ENCODE measurements at places on chromosomes 4 and X.

- no peak for DNase-seq
Observed at GRCh38 chr4:45693746-45694145, 430.1 kb downstream of the GABRG1 start.

DNA sequence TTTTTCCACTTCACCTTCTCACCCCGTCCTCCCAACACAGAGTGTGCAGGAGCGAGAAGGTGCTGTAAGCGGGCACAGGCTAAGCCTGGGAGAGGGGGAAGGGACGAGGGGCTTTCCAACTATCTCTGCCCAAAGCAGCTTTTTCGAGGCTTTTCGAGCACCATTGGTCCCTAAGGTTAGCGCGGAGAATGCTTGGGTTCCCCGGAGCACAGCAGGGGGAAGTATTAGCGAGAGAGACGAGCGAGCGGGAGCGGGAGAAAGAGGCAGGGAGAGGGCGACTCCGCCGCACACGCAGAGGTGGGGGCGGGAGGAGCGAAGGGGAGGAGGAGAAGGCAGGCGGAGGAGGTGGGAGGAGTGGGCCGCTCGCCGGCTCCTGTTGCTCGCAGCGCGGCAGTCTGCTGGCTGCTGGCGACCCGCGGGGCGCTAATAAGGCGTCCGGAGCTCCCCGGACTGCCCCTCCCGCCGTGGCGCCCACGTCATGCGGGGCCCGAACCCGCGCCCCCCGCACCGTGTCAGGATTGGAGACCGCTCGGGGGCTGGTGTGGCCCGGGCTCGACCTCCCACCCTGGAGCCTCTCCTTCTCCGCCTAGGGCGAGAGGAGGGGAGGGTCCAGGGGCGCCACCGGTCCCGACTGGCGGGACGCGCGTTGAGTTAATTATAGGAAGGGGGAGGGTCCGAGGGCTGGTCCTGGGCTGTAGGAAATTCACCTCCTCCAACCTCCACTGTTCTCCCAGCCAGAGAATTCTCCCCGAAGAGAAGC lies at the start of gene ADAMTS3:
Gene ADAMTS3, minus strand, starts transcription at position 263 of the 760 bp plus-strand sequence. CDS start 459 bp downstream, outside the sequence.
- DNase-seq: peak; percentile 83

DNA sequence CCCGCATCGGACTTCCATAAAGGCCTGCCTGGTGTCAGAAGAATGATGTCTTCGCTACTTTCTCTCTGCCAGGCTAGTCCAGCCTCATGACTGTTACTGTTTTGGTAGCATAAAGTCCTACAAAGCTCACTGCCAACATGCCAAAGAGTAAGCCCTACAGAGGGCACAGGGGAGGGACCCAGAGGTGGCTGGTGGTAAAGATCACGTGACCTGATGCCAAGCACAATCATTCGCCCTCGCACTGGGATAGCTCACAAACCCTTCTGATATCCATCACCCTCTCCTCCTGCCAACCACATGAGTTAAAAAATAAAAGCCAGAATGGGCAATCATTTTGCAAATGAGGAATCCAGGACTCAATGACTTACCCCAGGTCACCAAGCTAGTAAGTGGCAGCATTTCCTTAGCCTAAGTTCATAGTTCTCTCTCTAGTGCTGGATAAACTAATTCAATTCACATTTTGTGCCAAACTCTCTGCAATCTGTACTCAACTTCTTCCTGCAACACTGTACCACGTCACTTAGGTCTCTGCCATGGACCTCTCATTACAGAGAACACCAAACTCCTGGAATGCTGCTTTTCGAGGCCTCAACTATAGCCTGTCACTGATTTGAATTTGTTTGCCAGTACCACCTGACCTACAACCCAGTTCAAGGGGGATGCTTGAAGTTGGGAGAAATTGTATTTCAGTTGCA lies 178.1 kb downstream of the SH3KBP1 start:
- no peak for DNase-seq

- DNase-seq: no peak
Observed at GRCh38 chrX:40318801-40319200, 221.0 kb upstream of the BCOR start.

DNA sequence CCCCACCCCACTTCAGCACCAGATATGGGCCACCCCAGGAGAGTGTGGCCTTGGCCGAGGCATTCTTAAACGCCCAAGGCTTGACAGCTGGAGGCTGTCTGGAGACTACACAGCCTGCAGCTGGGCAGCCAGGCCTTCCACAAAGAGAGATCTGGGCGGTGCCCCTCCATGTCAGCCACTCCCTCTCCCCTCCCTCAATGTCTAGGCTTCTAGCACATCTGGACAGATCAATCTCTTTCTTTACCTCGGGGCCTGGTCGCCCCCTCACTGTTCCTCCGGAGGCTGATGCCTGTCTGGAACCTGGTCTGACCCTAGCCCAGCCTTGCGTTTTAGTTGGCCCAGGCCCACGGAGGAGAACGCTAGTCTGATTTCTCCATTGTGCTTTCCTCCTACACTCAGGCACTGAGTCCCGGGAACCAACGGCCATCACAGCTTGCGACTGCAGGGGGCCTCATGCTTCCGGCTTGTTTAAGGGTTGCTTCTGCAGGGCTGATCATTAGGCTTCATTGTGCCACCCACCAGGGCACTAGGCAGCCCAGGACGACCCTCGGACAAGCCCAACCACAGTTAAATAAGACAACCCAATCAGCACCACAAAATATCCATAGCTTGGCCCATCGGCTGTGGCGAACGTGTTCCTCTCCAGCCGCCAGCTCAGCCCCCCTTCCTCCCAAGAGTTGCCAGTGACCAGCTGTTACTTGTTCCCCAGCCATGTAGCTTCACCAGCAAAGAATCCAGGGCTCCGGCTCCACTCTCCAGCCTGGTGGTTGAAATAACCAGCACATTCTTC lies 200.6 kb downstream of the BCOR start:
- no peak for DNase-seq

- peak; percentile 43 for DNase-seq
Observed at GRCh38 chr4:143375326-143376073, 38.8 kb downstream of the GAB1 start.

DNA sequence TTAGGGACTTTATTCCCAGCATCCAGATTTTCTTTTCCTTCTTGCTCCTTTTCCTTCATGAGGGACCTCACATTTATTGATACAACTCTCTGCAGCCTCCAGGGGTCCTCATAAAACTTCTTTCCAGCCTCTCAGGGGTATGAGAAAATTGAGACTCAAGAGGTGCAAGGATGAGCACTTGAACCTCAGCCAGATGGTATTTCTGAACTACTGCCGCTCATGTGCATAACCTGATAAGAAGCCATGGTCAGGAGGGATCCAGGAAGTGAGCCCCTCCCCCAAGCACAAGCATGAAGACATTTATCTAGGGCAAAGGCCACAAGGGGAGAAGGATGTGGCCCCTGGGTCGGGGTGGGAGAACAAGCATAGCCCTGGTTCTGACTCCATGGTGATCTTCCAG lies 73.3 kb downstream of the TSPAN7 start:
- no peak for DNase-seq

- DNase-seq: no peak
Observed at GRCh38 chrX:80216086-80216485, 201.5 kb downstream of the TBX22 start.

GRCh38 chr4:164501074-164501473 lies 252.9 kb upstream of the SMIM31 start:
- no peak for DNase-seq

GRCh38 chr4:166655231-166655630 lies 579.1 kb downstream of the SPOCK3 start:
- DNase-seq: no peak

- no peak for DNase-seq
Observed at GRCh38 chr4:185881430-185881829, 69.4 kb upstream of the SORBS2 start.

DNA sequence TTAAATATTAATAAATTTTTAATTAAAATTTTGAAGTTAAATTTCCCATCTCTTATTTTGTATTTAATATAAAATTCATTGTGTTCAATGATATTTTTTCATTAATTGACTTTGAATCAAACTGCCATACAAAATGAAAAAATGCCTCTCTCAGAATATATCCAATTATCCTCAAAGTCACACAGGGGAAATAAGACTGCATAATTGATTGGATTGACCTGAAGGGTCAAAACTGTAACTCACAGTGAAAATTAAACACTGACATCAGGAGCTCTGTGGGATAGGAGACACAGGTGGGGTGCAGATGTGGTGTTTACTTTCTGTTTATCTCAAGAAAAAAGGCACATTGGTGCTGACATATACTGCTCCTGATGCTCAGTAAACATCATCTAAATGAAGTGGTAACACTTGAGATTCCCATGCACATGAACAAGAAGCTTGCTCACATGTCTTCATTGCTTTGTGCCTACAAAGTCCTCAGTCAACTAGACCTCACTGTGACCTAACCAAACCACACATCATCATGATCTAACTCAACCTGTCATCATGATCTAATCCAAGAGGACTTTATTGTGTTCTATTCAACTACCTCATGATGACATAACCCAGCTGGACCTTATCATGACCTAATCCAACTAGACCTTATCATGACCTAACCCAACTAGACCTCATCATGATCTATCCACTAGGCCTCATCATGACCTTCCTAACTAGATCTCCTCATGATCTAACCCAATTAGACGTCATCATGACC lies 83.7 kb downstream of the DHRSX start:
- no peak for DNase-seq

GRCh38 chrX:70219938-70220764 lies 14.3 kb upstream of the AWAT1 start:
- DNase-seq: no peak

- DNase-seq: peak; percentile 37
Observed at GRCh38 chrX:119734897-119735339, 23.5 kb upstream of the SOWAHD start.

GRCh38 chr4:70945046-70945445 lies 42.9 kb downstream of the MOB1B start:
- DNase-seq: no peak

DNA sequence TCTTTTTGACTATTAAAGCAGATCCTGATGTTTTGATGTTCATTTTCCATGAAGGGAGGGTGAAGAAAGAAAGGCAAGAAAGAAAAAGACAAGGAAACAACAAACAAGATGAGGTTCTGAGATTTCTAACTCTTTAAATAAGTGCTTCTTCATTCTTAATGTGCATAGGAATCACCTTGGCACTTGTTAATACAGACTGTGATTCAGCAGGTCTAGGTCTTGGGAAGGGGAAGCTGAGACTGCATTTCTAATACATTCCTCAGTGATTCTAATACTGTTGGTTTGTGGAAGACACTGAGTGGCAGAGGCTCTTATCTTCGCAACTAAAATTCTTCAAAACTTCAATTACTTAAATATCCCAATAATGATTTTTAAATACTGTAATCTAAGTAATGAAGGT lies 95.2 kb upstream of the NAP1L5 start:
- DNase-seq: no peak

DNA sequence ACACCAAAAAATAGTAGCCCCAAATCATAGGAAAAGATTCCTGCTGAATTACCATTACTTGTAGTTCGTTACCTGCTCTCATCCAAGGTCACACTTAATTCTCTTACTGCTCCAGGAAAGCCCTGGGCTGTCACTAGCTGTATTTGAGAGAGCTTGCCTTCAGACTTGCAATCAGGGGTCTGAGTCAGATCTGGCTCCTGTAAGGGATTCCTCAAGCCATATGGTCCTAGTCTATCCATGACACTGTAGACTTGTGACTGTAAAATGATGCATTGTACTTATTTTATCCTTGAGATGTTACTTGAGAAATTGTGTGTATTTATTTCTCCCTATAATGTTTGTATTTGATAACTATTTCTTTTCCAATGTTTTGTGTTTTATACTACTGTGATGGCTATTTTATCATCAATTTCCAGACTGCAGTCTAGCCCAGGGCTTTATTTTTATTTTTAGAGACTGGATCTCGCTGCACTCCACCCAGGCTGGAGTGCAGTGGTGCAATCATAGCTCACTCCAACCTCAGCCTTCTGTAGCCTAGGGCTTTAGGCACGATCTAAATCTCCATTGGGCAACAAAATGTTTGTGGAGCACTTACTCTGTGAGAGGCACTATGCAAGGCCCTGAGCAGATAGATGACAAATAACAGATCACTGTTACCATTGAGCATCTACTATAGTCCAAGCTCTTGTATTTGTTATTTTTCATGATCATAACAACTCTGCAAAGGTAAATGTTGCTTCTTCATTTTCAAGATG lies 24.2 kb downstream of the ERVMER34-1 start:
- no peak for DNase-seq

DNA sequence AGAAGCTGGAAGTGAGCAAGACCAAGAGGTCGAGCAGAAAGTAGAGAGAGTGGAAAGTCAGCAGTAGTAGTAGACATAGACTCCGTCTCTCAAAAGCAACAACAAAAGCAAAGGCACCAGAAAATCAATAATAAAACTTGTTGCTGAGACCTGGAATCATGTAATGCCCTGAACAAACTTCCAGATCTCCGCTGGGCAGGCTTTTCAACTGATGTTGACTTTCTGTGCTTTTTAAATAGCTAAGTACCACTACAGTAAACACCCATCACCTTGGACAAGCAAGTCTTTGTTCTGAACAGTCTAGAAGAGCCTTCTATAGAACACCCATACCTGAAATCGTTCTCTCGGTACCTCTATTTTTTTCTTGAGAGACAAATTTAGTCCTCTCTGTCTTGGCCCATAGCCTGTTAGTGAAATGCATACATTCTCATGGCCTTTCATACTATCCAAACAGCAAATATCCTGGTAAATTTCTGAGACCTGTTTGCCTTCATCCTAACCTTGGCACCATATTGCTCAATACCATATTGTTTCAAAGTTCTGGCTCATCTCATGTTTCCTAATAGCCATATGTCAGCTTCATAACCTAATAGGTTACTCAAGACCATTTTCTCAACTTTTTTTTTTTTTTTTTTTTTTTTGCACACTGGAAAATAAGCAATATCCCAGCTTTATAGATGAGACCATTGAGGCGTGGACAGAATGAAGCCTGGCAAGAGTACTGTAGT lies 200.6 kb upstream of the RBPJ start:
- no peak for DNase-seq

GRCh38 chr4:76545226-76545884 lies 110.3 kb downstream of the SHROOM3 start:
- DNase-seq: no peak

DNA sequence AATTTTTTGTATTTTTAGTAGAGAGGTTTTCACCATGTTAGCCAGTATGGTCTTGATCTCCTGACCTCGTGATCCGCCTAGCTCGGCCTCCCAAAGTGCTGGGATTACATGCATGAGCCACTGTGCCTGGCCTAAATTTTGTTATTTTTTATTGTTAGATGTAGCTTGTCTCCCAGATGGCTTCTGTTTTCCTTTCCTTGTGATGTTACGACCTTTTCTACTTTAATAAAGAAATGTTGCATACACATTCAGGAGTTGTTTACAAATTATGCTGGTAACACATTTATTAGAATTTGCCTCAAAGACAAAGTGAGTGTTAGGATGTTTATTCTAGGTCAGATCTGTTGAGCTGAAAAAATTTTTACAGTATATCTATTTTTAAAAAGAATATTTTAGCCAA lies 18.4 kb downstream of the PDLIM5 start:
- DNase-seq: no peak

- DNase-seq: no peak
Observed at GRCh38 chrX:82141942-82142341, 940.0 kb downstream of the SH3BGRL start.
